Natural killer cell (primary cell): ENCODE measurements at places on chromosomes 2 and 18. TPM values are rescaled to one million over a fixed set of nuclear protein-coding genes. Genes with fewer than 3 reads are reported as not detected.

The EFEMP1 gene
- not detected for total RNA-seq

The MAP4K4 gene
- total RNA-seq: 60.2 TPM

- DNase-seq: no peak
Observed at GRCh38 chr18:39600894-39601293, 2035.3 kb upstream of the CELF4 start.

DNA sequence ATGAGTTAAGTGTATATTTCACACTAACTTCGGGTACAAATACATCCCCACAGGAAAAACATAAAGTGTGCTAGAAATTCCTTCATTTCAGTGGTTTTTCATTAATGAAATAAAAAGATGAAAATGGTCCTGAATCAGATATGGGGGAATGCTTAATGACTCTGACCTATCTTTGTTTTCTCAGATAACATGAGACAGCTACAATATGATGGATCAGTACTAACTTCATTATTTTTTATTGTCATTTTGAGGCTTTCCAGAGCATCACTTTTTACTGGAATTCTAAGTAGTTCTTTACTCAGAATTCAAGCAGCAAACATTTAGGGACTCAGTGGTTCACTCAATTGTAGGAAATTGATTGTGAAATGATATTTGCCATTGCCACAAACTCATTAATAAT is 2.8 kb downstream of the SYT4 start:
- DNase-seq: no peak

DNA sequence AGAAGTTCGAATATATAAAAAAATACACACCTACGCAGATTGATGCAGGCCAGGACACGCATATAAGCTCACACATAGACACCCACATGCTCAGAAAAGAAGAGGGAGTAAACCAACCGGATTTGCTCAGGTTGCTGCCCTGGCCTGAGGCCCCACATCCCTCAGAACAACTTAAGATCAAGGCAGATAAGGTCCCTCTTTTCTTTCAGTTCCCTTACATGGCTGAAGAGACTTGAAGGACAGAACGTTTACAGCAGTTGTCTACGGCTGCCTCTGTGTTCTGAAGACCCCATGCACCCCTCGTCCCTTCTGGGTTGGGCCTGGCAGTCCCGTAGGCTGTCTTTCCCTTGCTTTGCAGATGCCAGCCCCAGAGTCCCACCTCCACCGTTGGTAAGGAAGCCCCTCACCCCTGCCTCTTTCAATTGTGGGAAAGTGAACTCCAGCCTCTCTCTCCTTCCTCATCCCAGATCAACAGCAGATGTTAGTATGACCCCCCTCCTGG is 4.3 kb upstream of the NAGK start:
- no peak for DNase-seq

- DNase-seq: no peak
Observed at GRCh38 chr2:121579309-121579708, 48.6 kb downstream of the RNU4ATAC start.

DNA sequence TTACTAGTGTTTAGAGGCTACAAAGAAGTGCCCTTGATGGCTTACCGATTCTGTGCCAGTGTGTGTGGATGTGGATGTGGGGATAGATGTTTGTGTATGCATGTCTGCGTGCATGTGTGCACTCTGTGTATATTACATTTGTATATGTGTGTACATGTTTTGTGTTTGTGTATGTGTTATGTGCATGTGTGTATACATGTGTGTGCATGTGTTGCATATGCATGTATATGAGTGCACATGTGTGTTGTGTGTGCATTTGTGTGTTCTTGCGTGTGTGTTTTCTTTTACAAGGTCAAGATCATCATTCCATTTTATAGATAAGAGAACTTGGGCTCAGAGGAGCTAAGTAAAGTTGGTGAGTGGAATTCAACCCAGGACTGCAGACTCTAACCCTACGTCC is 217.1 kb upstream of the PID1 start:
- DNase-seq: no peak

GRCh38 chr2:22981785-22982184 is 403.2 kb upstream of the KLHL29 start:
- no peak for DNase-seq

GRCh38 chr2:140454717-140455116 is 1674.5 kb upstream of the NXPH2 start:
- DNase-seq: no peak
